ENCODE measurements at places on chromosomes 4 and X.

- DNase-seq, result no peak
These were observed 13.2 kb downstream of the EFHC2 start for GRCh38 chrX:44330227-44330626.

GRCh38 chrX:43892336-43892870 lies 10.2 kb upstream of the MAOB start:
- no peak for DNase-seq

DNA sequence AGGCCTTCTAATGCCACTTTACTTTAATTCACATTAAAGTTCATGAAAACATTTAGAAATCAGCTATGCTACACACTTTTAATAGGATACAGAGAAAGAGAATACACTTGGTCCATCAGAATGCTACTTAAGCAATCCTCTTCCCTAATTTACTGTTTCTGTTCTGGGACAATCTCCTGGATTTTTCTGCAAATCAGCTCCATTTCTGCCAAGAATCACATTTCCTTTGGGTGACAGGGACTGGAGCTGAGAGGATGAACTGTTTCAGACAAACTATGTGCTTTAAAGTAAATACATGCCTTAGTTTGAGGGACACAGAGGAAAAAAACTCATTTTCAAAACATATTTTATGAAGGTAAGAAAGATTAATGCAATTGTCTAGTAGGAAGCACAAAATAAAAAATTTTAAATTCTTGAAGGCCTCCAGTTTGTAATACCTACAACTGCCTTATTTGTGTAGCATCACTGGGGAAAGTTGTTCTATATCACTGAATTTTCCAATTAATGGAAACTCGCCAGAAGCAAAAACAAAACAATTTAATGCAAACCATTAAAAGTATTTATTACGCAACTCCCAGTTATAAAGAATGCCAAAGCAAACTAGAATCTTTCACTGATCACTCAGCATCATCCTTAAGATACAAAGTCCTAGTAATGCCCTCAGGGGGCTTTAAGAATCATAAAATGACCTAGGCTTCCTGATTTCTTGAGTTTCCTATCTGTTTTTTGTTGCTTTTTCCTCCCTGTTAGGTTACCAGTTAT lies 36.3 kb downstream of the BCLAF3 start:
- DNase-seq, result no peak

- no peak for DNase-seq
These were observed 753.6 kb downstream of the RAPGEF2 start for GRCh38 chr4:159856451-159856850.

- no peak for DNase-seq
These were observed 32.7 kb downstream of the TMEM47 start for GRCh38 chrX:34624416-34624815.

DNA sequence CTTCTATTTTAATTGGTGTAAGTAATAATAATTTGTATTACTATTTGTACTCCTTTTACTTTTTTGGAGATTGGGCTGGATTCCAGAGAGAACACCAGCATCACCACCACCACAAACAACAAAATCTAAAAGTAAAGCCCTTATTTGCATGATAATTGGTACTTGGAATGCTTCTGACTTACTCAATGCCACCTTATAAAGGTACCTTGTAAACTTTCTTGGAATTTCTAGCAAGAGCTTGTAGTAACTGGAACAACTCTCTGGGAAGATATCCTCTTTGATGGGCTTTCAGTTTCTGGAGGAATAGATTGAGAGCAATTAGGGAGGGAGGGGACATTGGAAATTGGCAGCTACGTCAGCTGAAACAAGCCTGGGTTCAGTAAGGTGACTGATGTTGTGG lies 20.2 kb upstream of the PITX2 start:
- no peak for DNase-seq

GRCh38 chr4:11297201-11297600 lies 131.5 kb downstream of the HS3ST1 start:
- no peak for DNase-seq

DNA sequence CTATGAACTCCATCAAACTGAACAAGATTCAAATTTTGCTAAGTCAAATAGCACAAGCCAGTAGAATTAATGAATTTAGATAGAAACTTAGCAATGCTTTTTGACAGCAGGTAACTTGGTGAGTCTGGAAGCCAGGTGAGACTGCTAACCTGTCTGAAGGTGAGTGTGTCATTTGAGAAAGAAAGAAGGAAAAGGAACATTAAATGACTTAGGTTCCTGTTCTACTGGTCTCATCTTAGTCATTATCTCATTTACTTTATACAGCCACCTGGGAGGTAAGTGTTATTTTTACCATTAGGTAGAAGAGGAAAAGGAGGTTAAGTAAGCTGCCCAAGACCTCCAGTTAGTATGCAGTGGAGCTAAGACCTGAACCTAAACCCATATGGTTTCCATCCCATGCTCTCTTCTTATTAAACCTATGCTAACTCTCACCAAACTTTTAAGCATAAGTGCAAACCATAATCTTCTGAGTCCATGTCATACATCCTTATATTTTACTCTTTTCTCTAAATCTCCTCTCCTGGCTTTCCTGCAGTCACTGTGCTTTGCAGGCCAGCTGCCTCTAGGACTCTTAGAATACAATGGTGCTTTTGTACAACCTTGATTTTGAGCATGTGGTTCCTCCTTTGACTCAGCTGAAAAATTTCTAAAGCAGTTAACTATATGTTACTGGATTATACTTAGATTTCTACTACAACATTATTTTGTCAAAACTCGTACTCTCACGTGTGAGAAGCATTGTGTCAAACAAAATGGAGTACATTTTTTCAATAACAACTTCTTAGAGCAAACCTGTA lies 68.5 kb downstream of the ATP10D start:
- no peak for DNase-seq

- no peak for DNase-seq
These were observed 248.0 kb upstream of the ADAMTS3 start for GRCh38 chr4:72817012-72817411.
